ENCODE measurements at places on chromosomes 7 and 10.

DNA sequence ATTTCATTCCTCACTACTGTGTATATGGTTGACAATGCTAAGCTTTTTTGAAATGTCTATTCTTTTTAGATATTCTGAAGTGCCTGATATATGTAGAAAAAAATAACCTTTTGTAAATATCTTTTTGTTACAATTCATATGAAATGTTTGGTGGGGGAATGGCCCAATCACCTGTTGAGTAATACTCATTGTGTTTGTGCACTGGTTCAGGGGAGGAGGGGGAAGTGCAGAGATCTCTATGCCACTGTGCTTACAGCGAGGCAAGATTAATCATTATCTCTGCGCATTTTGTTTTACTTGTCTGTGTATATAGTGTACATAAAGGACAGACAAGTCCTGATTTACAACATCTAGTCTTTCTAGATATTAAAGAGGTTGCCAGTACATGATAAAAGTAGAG lies 25.2 kb downstream of the NUP42 start:
- DNase-seq = no peak

DNA sequence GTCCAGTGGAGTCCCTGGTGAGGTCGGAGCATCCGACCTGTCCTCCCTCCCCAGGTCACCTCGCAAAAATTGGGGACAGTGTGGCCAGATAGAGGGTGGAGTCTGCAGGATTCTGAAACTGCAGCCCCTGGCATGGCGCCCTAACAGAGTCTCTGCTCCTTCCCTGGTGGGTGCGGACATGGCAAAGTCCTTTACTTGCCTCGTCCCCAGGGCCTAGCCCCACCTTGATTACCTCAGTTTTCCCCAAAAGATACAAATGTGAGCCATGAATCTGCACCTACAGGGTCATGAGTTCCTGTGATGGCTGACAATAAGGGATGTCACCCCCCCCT lies 47.7 kb downstream of the NPVF start:
- no peak for DNase-seq

DNA sequence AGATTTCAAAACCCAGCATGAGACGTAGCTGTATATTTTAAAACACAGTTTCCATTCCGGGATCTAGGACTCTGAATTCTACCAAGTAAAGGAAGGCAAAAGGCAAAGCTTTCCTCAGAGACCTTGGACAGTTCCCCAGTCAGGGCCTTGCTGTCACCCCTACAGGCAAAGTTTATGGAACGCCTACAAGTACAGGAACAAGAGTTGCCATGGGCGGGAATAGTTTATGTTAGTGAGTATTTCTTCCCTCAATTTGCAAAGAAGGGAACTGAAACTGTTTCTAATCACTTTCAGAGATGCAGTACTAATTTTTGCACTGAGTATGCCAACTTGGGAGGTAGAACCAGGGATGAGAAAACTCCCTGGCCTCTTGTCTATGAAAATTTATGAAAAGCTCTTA lies 68.2 kb upstream of the LRGUK start:
- no peak for DNase-seq

DNA sequence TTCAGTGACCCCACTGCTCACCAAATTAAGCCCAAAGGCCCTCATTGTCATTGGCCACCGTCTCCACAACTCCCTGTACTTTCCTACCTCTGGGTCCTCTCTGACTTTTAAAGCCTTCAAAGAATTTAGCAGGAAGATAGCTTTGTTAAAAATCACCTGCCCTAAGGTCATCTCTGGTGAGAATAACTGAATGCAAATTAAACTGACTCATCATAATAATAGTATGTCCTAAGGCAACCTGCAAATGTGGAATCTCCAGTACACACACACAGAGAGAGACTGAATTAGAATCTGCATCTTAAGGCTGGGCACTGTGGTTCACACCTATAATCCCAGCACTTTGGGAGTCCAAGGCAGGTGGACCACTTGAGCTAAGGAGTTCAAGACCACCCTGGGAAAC lies 24.1 kb downstream of the OAT start:
- DNase-seq = no peak

DNA sequence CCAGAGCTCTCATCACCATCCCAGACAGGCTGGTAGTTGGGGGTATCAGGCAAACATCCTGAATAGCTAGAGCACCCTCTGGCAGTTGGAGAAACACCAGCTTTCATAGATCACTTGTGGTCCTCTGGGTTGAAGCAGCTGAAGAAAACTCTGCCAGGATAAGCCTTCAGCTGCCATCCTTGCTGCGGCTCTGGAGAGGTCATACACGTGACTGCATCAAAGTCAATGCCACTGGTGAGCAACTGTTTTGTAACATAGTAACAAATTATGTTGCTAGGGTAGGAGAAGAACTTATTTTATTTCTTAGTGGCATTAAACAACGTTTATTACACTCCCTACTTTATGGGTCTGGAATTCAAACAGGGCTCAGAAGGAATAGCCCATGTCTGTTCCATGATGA lies 19.2 kb upstream of the PANK1 start:
- no peak for DNase-seq

DNA sequence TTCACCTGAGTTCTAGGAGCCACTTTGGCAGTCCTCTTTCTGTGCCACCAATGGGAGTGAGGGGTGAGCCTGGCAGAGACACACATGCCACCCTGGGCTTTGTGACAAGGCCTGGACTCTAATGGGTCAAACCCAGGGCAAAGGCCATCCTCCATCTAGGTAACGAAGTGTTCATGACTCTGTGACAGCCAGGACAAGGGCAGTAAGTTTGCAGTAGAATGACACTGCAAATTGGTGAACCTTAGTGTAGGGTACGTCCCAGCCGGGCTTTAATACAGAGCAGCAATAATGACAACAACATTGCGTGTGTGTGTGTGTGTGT lies 43.3 kb downstream of the PAPSS2 start:
- DNase-seq = no peak

DNA sequence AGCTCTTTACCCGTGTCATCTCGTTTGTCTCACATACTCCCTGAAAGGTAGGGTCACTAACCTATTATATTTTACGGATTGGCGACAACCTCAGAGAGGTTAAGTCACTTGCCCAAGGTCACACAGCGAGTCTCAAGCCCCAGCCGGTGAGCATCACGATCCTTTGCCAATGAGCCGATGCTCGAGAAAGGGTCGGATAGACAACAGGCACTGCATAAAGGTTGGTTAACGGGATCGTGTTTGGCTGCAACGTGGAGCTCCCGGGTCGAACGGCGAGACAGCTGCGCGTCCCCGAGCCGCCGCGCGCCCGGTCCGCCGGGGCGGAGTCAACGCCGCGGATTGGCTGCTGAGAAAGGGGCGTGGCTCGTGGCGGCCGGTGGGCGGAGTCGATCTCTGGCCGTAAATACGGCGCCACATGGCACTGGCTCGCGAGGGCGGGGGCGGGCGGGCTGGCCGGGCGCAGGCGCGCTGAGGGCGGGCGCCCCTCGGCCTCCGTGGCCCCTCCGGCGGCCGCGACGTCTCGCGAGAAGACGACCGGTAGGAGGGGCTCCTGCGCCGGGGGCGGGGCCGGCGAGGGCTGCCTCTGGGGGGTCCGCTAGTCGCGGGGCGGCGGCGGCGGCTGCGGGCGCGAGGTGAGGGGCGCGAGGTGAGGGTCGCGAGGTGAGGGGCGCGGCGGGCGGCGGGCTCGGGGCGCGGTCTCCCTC lies at the start of gene CHST12:
TSS of gene CHST12 (plus strand) at position 598 of the 704 bp plus-strand sequence. CDS start 29,029 bp downstream, outside the sequence.
- peak; percentile 95 for DNase-seq

DNA sequence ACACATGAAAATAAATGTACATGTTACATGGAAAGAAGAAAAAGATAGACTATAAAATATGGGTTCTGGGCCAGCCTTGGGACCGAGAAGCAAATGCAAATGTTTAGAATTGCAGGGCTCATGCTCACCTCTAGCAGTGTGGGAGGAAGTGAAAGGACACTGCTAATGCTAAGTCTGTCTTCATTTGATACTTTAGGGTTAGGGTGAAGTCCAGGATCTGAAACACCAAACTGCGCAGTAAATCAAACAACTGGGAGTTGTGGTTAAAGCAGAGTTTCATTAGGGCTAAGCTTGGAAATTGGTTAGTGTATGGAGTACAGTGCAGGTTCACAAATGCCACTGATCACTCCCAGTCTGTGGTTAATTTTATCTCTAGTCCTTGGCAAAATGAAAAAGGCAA lies 73.2 kb upstream of the PDK4 start:
- DNase-seq = no peak

- no peak for DNase-seq
Measured at GRCh38 chr10:47051741-47052238, 140.6 kb downstream of the PTPN20 start.

GRCh38 chr7:137343281-137343841 lies at the start of gene PTN:
Gene PTN (minus strand): TSS chr7:137343733. CDS start chr7:137254973, 88,760 bp downstream.
- DNase-seq = no peak

DNA sequence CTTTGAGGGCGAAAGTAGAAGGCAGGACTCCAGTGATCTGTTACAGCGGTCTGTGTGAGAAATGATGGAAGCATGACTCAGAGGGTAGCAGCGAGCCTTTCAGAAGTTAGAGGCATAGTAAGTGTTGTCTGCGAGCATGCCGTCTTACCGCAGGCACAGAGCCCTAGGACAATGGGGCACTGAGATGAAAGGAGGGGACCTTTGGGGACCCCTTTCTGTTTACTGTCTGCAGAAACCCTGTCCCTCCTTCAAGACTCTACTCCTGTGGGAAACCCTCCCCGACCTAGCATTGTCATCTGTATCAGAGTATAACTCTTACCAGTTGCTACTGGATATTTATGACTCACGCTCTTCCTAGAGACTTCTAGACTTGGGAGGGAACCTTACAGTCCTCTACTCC lies 87.2 kb upstream of the AGK start:
- DNase-seq = no peak

Measured in stimulated activated naive CD4-positive, alpha-beta T cell treated with Interleukin-2 at 50 U/mL for 16 hours (primary cell).